Mucosa of gallbladder (tissue), 1 donor: ENCODE measurements at places on chromosomes 3 and 15. TPM values are rescaled to one million over a fixed set of nuclear protein-coding genes. Genes with fewer than 3 reads are reported as not detected.

EOMES gene
- 0.58 TPM for total RNA-seq

PRR20G gene
- not detected for total RNA-seq

SCG3 gene
- total RNA-seq: 0.40 TPM

UQCC5 gene
- 14.6 TPM for total RNA-seq

PLSCR2 gene
- total RNA-seq: 0.35 TPM

ZNF106 gene
- 66.1 TPM for total RNA-seq

SQOR gene
- 29.4 TPM for total RNA-seq

UROC1 gene
- total RNA-seq: 0.14 TPM

CMTM7 gene
- 19.3 TPM for total RNA-seq

SYNPR gene
- not detected for total RNA-seq

LRRC31 gene
- total RNA-seq: 2.9 TPM

HRH1 gene
- total RNA-seq: 5.6 TPM

CAMK2N2 gene
- total RNA-seq: 0.40 TPM

FRMD5 gene
- total RNA-seq: 3.3 TPM

CSPG4 gene
- total RNA-seq: 20.5 TPM

MYRIP gene
- 6.2 TPM for total RNA-seq

CHRNA7 gene
- 4.2 TPM for total RNA-seq

POPDC2 gene
- 53.2 TPM for total RNA-seq

MYEF2 gene
- total RNA-seq: 41.1 TPM

ZPLD1 gene
- total RNA-seq: 14.2 TPM

GREM1 gene
- total RNA-seq: 293 TPM

CHL1 gene
- 17.9 TPM for total RNA-seq

SEMA3G gene
- total RNA-seq: 11.6 TPM

P2RY1 gene
- total RNA-seq: 9.1 TPM

LIPH gene
- 34.0 TPM for total RNA-seq

GOLIM4 gene
- 76.6 TPM for total RNA-seq

HYPK gene
- 10.8 TPM for total RNA-seq
